Astrocyte of the hippocampus (primary cell): ENCODE measurements at places on chromosomes 13 and 19.
A peak's percentile ranks its signal among the peaks of the same experiment; 100 is the strongest.

GRCh38 chr19:2392366-2392765 is 32.3 kb downstream of the TMPRSS9 start:
- no peak for DNase-seq

DNA sequence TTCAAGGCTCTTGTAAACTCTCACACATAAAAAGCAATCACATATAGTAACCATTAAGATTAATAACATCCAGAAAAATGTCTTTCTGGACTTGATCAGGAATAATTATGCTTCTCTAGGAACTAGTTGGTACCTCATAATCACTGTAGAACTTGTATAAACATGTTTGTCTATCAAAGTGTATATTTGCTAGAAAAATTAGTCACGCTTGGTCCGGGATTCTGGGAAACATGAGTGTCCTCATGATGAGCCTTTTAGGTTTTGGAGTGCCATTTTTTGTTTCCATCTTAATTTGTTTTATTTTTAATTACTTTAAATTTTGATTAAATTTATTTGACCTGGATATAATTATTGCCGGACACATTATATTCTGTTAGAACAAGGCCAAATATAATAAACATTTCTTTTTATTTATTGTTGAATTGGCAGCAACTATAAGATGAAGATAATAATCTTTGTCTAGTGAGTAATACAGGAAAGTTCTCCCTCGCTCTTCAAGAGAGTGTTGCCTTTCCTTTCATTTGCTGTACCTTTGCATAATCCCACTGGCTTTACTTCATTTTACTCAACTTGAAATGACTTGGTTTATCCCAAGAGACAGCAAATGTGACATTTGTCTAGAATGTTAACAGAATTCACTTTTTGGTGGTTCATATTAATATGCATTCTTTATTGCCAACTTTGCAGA is 207.0 kb downstream of the NALCN start:
- DNase-seq: no peak

GRCh38 chr13:97364827-97365226 is 69.1 kb upstream of the RAP2A start:
- no peak for DNase-seq

- DNase-seq: peak; percentile 96
These were observed at the start of gene SPATA13 for GRCh38 chr13:24160458-24161009. SPATA13 (plus strand) TSS chr13:24160720; CDS start chr13:24222930, 62,210 bp downstream.

DNA sequence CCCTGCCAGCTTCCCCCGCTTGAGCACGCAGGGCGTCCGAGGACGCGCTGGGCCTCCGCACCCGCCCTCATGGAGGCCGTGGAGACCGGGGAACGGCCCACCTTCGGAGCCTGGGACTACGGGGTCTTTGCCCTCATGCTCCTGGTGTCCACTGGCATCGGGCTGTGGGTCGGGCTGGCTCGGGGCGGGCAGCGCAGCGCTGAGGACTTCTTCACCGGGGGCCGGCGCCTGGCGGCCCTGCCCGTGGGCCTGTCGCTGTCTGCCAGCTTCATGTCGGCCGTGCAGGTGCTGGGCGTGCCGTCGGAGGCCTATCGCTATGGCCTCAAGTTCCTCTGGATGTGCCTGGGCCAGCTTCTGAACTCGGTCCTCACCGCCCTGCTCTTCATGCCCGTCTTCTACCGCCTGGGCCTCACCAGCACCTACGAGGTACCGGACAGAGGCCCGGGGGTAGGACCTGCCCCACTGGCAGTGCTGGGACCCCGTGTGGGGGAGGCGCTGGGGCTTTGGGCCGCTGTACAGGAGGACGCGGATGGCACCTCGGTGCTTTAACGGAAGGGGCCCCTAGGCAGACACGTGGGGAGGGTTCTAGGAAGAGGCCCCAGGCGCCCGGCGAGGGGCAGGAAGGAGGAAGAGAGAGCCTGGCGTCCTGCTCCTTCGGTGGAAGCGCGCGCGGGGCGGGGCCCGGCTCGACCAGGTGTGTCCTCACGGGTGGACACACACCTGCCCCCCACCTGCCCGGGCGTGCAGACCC is 681 bp downstream of the SLC5A5 start:
- no peak for DNase-seq

GRCh38 chr13:78566631-78567030 is 36.7 kb downstream of the POU4F1 start:
- DNase-seq: no peak

DNA sequence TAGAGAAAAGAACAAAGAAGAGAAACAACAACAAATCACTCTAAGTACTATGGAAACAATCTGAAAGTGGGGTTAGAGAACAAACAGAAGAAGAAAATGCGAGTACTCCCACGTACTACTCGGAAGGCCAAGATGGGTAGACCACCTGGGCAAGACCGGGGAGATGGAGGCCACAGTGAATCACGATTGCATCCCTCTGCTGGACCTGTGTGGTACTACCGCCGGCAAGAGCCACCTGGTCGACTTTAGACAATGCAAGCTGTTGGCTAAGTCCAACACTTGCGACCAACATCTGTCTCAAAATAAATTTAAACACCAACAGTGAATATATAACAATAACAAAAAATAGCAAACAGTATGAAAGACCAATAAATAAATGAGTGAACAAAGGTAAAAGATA is 45.5 kb upstream of the ZNF91 start:
- DNase-seq: no peak

GRCh38 chr19:43763473-43763939 is 8.7 kb upstream of the SMG9 start:
- DNase-seq: peak; percentile 39
